ENCODE measurements at places on chromosomes 11 and 22. TPM values are rescaled to one million over a fixed set of nuclear protein-coding genes. Genes with fewer than 3 reads are reported as not detected.
A peak's percentile ranks its signal among the peaks of the same experiment; 100 is the strongest.

Gene GSC2
- not detected for total RNA-seq

DNA sequence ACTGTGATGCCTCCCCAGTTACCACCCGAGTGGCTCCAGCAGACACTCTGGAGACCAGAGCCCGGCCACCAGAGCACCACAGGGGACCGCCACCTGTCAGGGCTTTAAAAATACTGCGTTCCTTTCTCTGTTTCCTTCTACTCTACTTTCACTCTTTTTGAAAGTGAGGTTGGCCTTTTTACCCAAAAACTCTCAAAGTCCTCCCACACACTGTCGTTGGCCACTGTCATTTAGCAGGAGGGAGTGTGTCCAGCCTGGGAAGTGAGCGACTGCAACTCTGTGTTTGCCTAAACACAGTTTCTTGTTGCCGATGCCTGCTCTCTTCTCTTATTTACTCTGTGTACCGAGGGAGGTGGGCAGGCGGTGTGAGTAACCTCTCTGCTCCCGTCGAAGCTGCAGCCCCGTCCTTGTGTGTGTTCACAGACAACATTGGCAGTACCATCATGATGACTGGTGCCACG lies 90.8 kb upstream of the CLDN5 start:
- no peak overlapping the region for H3K4me3 ChIP-seq
- H3K27ac ChIP-seq = no peak overlapping the region
- H3K27me3 ChIP-seq = no peaks in the 10 kb centered on the region
- H3K36me3 ChIP-seq = no peaks in the 10 kb centered on the region
- DNase-seq = no peak
- peaks cover 27% of the 10 kb centered on the region for H3K4me1 ChIP-seq

GRCh38 chr11:73308003-73308960 lies at the start of gene ARHGEF17:
TSS of gene ARHGEF17 (plus strand) at chr11:73308276. CDS start at chr11:73308639, 363 bp downstream.
- H3K27me3 ChIP-seq = peaks cover 20% of the 10 kb centered on the region
- DNase-seq = peak; percentile 59
- H3K36me3 ChIP-seq = no peaks in the 10 kb centered on the region
- no peak within 1 kb of the TSS for H3K27ac ChIP-seq
- H3K4me1 ChIP-seq = peaks cover 5% of the 10 kb centered on the region
- peak within 1 kb of the TSS; percentile 80 for H3K4me3 ChIP-seq

GRCh38 chr11:13674799-13675509 lies 6.5 kb downstream of the FAR1 start:
- no peak overlapping the region for H3K4me3 ChIP-seq
- H3K4me1 ChIP-seq = peaks cover 60% of the 10 kb centered on the region
- H3K27me3 ChIP-seq = no peaks in the 10 kb centered on the region
- DNase-seq = no peak

DNA sequence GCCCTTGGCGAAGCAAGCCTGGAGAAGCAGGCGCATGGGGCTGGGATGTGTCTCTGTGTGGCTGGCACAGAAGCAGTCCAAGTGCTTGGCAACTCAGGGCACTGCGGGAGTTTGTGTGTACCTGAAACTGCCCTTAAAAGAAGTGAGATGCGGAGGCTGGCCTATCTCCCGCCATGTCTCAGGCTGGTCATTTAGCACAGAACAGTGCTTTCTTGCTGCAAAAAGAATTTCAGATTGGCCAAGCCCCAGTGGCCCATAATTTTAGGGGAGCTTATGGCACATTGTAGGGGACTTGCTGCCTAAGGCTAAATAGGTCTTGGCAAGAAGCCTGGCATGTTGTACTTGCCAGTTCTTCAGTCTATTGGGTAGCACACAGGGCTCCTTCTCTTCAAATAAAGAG lies 16.4 kb downstream of the EHF start:
- no peak overlapping the region for H3K27ac ChIP-seq
- DNase-seq = no peak
- H3K4me1 ChIP-seq = peaks cover 11% of the 10 kb centered on the region
- H3K36me3 ChIP-seq = no peaks in the 10 kb centered on the region
- no peak overlapping the region for H3K4me3 ChIP-seq

- H3K36me3 ChIP-seq = no peaks in the 10 kb centered on the region
- H3K4me1 ChIP-seq = no peaks in the 10 kb centered on the region
- no peaks in the 10 kb centered on the region for H3K27me3 ChIP-seq
- DNase-seq = no peak
- H3K4me3 ChIP-seq = no peak overlapping the region
- no peak overlapping the region for H3K27ac ChIP-seq
Measured at GRCh38 chr11:20840341-20840740, 171.0 kb downstream of the NELL1 start.
